ENCODE measurements at places on chromosomes 4 and X.
A peak's percentile ranks its signal among the peaks of the same experiment; 100 is the strongest.

- DNase-seq: no peak
Measured at GRCh38 chrX:1577845-1578244, 13.6 kb upstream of the AKAP17A start.

DNA sequence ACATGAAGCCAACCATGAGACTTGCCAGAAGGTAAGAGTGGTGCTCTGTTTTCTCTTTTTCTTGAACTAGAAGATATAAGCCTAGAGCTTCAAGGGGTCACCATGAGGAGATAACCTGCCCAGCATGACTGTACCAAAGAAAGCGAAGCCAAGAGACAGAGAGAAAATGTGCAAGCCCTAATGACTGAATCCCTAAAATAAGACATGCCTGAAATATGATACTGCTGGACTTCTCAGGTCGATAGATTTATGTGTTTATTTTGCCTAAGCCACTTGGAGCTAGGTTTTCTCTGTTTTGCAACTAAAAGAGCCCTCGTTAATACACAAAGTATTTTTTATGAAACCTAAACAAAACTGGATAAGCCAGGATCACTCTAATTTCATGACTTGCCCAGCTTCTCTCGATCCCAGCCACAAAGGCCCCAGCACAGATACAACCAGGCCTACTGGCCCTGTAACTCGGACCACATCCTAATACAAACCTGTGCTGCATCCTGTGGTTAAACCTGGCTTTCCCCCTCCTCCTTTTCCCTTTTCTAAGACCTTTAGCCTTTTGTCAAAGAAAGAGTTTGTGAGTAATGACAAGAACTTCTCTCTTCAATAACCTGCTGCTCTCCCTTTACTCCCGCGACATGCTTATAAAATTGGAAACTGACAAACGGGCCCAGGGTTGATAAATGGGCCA, 185.8 kb downstream of the APBB2 start:
- no peak for DNase-seq

DNA sequence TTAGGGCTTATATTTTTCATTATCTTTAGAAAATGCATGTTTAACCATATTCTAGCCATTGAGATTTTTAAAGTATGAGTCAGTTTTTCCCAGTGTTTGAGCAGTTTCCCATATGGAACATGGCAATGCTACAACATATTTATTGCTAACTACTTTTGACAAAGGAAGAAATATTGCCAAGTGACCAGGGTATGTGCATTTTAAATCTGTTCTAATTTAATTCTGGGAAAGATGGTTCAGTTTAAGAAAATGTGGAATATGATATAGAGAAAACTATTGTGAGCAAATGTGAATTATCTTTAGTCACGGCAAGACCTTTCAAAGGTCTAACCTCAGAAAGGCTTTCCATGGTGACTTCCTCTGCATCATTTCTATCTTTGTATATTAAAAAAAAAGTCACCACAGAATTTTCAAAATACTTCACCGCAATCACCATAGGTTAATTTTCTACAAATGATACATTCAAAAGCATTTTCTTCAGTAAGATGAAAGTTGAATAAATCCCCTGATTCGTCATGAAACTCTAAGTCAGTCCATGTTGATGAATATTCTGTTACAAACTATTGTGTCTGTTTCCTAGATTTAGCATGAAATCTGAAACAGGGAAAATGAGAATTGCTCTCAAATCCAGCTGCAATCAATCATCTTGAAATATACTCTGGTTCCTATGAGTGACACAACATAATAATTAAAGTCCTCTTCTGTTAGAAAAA, 2349.0 kb upstream of the TENM3 start:
- DNase-seq: no peak

DNA sequence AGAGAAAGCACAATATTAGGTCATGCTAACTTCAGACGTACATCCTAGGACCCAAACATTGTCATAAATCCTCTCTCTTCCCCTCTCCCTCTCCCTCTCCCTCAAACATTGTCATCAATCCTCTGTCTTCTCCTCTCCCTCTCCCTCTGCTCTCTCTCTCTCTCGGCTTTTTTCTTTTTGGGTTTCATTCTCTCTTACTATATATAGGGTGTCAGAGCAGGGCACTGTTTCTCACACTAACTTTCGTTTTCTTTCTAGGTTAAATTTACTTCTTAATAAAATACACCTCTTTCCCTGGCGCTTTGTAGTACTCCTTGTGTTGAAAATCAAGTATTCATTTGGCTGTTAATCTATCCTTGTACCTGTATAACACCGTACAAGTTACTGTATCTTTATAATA, 37.0 kb upstream of the HERC5 start:
- DNase-seq: no peak

- no peak for DNase-seq
Measured at GRCh38 chr4:159360549-159360948, 257.7 kb downstream of the RAPGEF2 start.

DNA sequence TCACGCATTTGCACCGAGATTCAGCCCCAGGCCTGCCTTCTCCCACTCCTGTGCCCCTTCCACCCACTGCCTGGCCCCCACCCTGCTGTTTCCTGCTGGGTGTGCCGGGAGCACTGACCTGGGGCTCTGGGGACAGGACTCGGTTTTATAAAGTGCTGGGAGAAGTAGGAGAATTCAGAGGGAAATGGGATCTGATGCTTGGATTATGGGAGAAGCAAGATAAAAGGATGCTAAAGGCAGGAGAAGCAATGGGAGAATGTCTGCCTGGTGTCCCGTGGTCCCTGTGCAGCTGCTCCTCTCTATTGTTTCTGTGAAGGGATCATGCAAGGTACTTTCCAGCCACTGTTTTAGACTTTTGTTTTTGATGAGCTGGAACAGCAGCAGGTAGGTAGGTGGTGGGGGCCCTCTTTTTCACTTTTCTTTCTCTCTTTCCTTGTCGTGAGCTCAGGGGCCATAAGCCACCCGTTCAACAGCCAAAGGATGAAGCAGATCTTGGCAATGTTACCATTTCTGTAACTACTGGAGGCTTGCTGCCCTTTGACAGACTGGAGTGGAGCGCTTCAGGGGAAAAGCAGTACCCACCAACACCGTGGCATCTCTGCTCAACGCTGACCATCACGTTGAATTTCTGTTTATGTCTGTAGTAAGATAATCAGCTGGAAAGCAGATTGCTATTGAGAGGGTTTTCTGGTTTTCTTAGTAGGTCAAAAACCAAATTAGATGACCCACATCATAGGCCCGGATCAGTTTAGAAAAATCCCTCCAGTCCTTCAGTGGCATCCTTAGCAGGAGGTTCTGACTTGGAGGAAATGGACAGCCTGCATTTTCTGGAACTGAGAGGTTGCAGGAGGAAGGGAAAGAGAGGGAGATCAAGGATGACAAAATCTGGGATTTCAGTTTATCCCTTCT, 63.8 kb upstream of the ENPP6 start:
- no peak for DNase-seq

GRCh38 chr4:169225812-169226211, 44.9 kb downstream of the SH3RF1 start:
- DNase-seq: no peak

GRCh38 chrX:11619441-11619840, 46.3 kb downstream of the ARHGAP6 start:
- DNase-seq: no peak

DNA sequence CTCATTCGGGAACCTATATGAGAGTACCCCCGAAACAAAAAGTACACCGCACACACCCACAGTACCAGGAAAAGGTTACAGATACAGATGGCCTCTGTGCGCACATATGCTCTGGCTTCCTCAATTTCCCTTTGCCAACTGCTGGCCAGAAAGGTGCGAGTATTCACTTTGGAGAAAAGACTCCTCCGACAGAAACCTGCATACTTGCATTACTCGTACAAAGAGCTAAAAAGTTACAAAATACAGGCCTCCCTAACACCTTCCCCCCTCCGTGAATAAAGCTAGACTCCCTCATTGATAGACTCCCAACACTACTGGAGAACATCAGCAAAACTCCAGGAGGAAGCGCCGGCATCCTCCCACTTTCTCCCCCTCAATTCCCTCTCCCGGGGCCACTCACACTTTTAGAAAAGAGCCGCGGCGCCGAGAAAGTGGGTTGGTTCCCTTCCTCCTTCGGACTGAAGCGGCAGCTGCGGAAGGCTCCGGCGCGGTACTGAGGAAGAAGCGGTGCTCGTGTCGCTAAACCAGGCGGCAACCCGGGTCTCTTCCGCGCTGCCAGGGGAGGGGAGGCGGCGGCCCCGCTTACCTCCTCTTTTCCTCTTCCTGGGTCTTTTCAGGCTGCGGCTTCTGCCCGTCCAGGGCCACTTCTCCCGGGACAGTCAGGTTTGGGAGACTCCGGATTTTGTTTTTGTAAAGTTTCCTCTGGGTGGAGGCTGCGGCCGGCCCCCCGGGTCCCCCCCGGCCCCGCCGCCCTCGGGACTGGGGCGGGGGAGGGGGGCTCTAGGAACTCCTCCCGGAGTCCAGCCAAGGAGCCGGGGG, 1.1 kb downstream of the FBXW7 start:
- peak; percentile 69 for DNase-seq

- DNase-seq: no peak
Measured at GRCh38 chr4:183857040-183857439, 48.1 kb upstream of the STOX2 start.

GRCh38 chr4:65825116-65825753, 154.9 kb upstream of the EPHA5 start:
- DNase-seq: no peak

GRCh38 chr4:108488865-108489264, 131.5 kb upstream of the RPL34 start:
- DNase-seq: no peak

DNA sequence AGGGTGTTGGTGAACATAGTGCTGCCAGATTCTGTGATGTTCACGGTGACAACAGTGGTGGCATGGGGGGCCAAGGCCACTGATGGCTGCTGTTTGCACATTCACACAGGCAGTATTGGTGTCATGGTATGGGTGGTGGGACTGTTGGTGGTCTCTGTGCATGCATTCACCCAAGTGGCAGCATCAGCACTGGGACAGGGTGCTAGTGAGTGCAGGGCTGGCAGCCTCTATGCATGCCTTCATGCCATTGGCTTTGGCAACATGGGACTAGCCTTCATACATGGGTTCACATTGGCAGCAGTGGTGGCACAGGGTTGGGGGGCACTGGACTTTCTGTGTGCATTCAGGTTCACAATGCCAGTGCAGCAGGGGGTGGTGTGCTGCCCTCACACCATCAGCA, 489.7 kb upstream of the FGF16 start:
- DNase-seq: no peak

- DNase-seq: no peak
Measured at GRCh38 chr4:161172396-161173026, 991.3 kb downstream of the FSTL5 start.
